ENCODE measurements at places on chromosomes 5 and 9.

- DNase-seq = no peak
Measured at GRCh38 chr5:54671111-54671531, 153.6 kb downstream of the SNX18 start.

DNA sequence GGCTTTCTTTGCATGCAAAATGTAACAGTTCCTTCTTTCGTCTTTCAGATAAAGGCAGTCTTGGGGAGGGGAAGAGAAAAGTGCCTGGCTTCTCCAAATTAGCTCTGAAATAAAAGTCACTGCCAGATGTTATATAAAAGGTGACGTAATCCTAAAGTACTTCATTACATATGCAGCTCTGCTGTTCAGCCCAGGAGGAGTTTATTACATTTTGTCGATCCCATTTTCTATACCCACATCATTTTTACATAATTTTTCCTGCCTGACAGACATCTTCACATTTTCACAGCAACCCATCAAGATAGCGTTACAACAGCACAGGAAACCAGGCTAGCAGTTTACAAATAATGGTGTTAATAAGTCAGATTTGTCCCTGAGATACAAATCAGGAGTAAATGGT is 86.7 kb upstream of the SLC30A5 start:
- no peak for DNase-seq

GRCh38 chr5:78650531-78650930 is 2.0 kb upstream of the LHFPL2 start:
- no peak for DNase-seq

DNA sequence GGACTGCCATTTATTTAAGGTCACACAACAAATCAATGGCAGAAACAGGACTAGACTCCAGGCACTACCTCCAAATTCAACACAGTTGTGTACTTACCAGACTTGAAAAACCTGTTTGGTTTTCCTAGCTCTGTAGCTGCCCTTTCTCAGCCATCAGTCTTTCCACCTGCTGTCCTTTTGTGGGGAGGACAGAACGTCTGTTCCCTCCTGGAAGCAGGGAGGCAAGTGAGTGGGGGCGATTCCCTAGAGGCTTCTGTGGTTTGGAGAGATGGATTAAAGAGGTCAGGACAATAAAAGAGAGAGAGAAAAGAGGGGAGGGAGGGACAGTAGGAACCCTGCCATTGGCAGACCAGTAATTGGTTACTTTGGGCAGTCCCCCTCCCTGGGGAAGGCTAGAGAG is 14.7 kb downstream of the ASTN2 start:
- no peak for DNase-seq

DNA sequence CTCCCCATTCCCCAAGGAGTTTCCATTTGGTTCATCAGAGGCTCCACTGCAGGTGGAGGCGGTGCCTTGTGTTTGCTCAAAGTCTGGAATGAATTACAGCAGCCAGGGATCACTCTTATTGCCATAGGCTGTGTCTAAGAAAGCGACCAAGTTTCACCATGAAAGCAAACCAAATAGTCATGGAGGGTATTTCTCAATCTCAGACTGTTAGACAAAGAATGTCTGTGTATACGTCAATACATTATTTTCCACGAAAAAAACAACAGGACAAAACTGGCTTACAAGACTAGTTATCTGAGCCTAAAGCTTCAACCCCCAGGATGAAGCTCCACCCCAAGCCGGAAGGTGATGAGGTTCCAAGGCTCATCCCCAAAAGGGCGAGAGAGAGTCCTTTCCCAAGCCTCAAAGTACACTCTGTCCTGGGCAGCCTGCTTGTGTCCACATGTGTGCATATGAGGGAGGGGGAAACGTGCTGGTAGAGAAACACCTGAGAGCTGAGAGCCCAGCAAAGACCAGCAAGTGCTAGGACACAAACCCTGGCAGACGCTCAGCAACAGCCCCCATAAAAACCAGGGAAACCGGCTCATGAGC is 4.3 kb downstream of the B4GALT1 start:
- no peak for DNase-seq

GRCh38 chr5:52801329-52801728 is 13.6 kb downstream of the ITGA1 start:
- DNase-seq = no peak

- no peak for DNase-seq
Measured at GRCh38 chr5:178304761-178305645, 72.4 kb upstream of the PHYKPL start.

GRCh38 chr9:9892217-9892616 is 720.6 kb downstream of the PTPRD start:
- DNase-seq = no peak

DNA sequence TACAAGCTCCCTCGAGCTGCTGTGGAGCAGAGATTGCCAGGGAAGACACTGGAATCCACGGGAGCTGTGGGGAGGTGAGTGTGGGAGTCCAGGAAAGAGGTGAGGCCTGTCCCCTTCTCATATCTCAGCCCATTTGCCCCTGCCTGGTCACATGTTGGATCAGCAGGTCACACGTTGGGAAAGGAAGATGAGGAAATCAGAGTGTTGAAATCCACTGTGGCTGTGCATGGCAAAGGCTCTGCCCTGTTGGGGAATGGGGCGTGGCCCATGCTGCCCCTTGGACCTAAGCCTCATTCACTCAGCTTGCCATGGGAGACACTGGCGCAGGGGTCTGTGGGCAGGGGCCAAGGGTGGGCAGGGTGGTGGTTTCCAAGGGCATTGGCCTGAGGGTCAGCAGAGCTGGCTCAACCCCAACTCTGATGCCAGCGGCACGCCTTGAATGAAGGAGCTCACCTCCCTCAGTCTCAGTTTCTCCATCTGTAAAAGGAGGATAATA is 85.4 kb upstream of the CPEB4 start:
- no peak for DNase-seq

DNA sequence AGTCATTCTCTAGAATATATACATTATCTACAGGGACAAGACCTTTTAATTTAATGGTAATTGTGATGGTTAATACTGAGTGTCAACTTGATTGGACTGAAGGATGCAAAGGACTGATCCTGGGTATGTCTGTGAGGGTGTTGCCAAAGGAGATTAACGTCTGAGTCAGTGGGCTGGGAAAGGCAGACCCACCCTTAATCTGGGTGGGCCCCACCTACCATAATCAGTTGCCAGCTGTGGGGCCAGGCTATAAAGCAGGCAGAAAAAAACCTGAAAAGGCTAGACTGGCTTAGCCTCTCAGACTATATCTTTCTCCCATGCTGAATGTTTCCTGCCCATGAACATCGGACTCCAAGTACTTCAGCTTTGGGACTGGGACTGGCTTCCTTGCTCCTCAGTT is 112.2 kb upstream of the SMC2 start:
- no peak for DNase-seq

DNA sequence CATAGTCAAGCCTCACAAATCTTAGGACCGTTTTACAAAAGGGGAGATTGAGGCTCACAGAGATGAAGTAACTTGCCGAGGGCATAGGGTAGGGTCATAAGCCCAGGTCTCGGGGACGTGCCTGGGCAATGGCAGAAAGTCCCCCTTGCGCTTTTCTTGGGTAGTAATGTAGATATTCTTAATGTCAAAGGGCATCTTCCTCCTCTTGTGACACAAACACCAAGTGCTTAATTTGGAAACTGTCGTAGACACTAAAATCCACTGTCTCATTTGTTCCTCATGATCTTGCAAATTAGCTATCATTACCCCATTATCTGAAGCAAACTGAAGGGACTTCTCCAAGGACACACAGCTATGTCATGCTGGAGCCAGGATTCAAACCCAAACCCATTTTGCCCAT is 180.8 kb downstream of the GAS1 start:
- DNase-seq = no peak

GRCh38 chr9:89862316-89862715 is 257.5 kb downstream of the GADD45G start:
- no peak for DNase-seq

DNA sequence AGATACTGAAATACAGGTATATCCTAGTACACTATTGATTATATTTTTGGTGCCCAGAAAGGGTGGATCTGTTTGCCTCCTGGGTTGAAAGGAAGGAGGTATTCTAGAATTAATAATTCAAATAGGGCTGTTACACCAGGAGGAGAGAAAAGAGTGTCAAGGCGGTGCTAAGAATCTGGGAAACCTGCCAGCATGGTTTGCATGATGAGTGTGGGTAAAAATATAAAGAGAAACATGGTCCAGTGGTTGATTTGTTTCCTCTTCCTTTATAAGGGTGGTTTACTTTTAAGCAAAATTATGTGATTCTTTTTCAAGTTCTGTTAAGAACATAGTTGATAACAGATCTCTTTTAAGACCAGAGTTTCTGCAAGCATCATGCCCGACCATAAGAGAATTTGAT is 69.4 kb upstream of the NFIB start:
- DNase-seq = no peak

- no peak for DNase-seq
Measured at GRCh38 chr9:115413304-115413703, 295.3 kb upstream of the TNC start.

- no peak for DNase-seq
Measured at GRCh38 chr5:141512911-141513626, 24.2 kb downstream of the PCDHGC5 start.

- no peak for DNase-seq
Measured at GRCh38 chr9:105055917-105056316, 128.0 kb upstream of the ABCA1 start.

- DNase-seq = no peak
Measured at GRCh38 chr5:160462167-160462566, 40.5 kb downstream of the PTTG1 start.

- no peak for DNase-seq
Measured at GRCh38 chr9:127262602-127263001, 2.0 kb upstream of the GARNL3 start.

GRCh38 chr5:10707198-10708142 is 53.6 kb downstream of the DAP start:
- no peak for DNase-seq

DNA sequence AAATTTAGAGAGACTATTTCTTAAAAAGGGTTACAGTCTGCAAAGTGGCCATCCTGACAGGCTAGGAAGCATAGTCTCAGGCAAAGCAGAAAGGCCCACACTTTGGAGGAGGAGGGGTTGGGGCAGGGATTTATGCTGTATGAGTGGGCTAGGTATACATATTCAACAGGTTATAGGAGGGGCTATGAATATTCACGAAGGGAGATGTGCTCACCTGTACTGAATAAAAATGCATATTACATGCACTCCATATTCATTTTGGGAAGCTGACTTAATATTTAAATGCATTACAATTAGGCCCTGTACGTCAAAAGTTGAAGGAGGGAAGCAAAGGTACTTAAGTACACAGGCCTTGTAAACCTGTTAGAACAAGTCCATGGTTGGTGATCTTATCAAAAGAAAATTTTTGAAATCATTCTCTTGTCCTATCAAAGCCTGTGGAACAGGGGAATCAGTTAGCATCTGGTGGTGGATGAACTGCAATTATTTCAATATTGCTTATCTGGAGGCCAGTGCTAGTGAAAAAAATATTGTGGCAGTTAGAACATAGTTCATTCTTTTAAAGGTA is 1.6 kb downstream of the CENPP start:
- no peak for DNase-seq

DNA sequence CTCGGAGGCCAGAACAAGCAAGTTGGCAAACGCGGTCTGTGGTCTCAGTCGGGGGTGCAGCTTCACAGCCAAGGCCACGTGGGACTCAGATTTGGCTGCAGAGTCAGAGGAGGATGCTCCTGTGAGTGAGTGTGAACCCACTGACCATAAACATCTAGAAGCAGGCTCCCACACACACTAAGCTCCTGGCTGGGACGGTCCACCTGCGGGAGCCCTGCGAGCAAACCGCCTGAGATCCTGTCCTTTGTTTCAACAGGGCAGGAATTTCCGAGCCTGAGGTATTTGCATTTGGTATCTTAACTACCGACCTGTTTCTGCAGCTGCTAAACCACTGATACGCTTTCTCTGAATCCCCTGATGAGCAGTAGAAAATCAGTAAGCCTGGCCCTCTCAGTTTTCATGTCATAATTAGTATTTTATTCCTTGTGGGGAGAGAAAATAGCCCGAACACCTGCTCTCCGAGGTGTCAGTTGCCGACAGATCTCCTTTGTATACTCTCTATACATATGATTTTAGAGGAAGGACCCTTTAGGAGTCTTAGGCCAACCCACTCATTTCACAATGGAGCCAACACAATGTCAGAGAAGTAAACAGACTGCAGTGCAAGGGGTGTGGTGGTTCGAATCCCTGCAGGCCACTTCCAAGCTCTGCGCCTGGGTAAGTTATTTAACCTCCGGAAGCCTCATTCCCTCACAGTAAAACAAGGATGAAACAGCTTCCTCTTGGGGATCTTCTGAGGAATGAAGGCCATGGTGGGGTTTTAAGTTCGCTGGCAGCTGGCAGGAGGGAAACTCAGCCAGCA is 40.9 kb upstream of the PWWP2A start:
- no peak for DNase-seq

- DNase-seq = no peak
Measured at GRCh38 chr5:149550268-149550583, 1.0 kb downstream of the CSNK1A1 start.

GRCh38 chr5:82905986-82906385 is 171.2 kb downstream of the TMEM167A start:
- no peak for DNase-seq

DNA sequence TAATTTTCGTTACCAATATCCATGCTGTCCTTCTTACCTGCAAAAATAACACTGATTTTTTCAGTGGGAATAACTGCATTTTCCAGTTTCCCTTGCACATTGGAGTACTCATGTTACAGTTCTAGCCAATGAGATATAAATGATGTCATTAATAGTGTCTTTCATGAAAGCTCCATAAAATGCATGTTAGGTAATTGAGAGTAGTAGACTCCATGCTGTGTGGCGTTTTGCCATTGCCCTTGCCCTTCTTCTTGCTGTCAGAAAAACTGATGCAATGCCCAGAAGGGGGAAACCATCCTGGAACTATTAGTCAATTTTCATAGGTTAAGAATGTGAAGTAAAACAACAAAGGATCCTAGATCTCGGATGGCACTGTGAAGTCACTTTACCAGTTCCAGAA is 1765.3 kb downstream of the EFNA5 start:
- no peak for DNase-seq

GRCh38 chr5:67476995-67477394 is 280.4 kb upstream of the CD180 start:
- no peak for DNase-seq

GRCh38 chr9:107625383-107625984 is 135.9 kb upstream of the KLF4 start:
- no peak for DNase-seq

DNA sequence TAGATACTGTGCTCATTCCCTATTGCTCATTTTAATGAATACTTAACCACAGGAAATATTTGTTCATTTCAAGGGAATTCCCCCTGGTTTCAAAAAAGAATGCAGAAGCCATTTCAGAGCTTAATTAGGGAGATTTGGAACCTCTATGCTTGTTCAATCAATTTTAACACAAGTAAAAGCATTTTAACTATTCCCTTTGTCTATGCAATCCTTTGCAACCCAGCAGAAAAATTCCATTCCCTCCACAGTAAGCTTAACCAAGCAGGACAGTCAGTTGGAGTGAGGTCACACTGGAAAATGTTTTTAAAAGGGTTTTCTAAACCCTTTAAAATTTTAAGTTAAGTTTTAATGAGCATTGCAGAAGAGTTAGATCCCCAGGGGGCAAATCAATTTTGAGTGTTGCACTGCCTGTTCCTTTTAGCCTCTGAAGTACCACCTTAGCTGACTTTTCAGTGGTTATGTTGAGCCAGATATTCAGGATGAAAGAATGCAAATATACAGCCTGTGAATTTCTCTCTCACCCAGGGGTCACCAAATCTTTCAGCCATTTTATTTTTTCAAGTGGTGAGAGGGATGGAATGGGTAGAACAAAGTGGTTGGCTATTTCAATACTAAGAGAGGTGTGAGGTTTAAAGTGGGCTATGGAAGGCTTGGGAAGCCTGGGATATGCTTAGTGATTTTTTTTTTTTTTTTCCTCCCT is 356.2 kb upstream of the NUDT12 start:
- no peak for DNase-seq
